Dermis microvascular lymphatic vessel endothelial cell (primary cell): ENCODE measurements at places on chromosomes 1 and 21.

DNA sequence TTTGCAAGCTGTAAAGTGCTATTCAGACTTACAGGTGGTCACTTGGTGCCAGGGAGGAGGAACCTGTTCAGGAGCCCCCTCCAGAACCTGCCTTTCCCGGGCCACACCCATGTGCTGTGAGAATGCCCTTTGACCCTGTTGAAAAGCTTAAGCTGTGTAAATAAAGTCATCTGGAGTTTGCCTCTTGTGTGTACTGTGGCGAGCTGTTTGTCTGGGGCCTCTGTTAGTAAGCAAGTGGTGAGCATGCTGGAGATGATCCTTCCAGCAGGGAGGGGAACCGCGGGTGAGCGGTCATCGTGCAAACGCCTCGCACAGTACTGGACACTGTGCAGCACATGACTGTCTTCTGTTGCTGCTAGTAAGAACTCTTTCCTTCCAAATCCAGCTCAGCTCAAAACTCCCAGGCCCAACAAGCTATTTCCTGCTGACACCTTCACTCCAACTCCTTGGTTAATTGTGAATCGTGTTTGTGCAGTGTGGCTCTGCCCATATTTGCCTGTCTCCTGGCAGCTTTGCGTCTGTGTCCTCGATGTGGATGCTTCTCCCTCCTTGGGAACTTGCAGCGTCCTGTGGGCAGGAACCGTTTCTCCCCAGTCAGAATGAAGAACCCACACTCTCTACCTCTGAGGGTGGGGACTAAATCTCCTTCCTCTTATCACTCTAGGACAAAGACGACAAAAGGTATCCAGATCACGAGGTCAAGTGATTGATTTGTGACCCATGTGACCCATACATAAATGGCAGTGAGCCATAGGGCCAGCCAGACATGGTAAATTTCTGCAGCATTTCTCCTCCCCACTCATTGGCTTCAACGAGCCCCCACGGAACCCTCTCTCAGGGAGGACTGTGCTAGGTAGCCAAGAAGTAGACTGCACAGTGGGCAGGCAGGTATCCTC is 13.9 kb upstream of the BTG2 start:
- DNase-seq, result no peak

- peak; percentile 39 for DNase-seq
Observed at GRCh38 chr1:78333502-78333901, 157.3 kb upstream of the PTGFR start.

- DNase-seq, result no peak
Observed at GRCh38 chr1:53737648-53738204, 1.2 kb downstream of the GLIS1 start.

DNA sequence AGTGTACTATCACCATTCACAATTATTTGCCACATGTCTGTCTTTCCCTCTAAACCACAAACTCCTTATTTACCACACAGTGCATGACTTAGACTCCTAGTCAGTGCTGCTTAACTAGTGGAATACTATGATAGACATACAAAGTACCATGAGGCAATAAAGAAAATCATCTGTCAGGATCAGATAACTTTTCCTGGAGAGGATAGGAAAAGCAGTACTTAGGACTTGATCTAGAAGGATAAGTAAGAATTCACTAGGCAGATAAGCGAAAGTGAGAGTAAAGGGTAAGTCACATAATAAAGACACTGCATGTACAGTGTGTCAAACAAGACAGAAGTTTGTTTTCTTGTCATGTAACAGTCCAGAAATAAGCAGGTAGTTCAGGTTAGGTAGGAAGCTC is 21.2 kb upstream of the TSPAN1 start:
- no peak for DNase-seq

DNA sequence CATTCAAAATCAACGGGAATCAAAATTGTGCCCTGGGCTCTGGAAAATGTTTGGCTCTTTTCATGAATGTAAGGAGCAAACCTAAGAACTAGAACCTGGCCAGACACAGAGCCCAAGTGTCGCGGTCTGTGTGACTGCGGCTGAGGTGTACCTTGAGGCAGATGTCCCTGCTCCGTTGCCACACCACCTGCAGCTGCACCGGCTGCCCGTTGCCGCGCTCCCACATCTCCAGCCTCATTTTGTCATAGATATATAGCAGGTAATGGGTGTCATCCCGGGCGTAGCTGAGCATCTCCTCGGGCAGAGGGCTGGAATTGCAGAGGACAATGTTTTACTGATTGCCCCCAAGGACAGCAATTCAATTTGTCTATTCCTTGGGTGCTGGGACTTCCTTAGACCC is 18.7 kb downstream of the EXOSC10 start:
- DNase-seq, result no peak

DNA sequence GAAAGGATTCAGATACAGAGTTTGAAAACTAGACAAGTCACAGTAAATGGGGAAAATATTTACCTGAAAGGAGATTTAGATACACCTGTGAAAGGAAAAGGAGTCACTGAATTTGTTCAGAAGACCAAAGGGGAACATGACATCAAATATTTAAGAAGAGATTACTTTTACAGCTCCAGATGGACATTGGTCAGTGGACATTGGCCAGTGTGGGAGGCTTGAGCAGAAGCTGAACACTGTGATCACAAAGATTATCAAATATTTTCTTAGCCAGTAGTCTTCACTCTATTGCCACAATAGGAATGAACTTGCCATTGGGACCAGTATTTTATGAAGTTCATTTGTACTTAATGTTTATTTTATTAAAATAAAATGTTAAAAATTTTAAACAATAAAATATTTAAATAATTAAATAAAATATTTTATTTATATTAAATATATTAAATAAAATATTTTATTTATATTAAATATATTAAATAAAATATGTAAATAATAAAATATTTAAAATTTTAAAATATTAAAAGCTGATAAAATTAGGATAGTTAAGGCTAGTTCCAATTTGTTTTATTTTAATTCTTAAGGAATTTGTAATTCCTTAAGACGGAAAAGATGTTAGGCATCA is 94.3 kb downstream of the CCDC30 start:
- DNase-seq, result no peak

GRCh38 chr1:1309251-1310108 is 1.1 kb downstream of the PUSL1 start:
- no peak for DNase-seq

- no peak for DNase-seq
Observed at GRCh38 chr1:119147661-119148090, 7.2 kb upstream of the WARS2 start.

- no peak for DNase-seq
Observed at GRCh38 chr1:198360208-198360729, 180.2 kb downstream of the ATP6V1G3 start.

DNA sequence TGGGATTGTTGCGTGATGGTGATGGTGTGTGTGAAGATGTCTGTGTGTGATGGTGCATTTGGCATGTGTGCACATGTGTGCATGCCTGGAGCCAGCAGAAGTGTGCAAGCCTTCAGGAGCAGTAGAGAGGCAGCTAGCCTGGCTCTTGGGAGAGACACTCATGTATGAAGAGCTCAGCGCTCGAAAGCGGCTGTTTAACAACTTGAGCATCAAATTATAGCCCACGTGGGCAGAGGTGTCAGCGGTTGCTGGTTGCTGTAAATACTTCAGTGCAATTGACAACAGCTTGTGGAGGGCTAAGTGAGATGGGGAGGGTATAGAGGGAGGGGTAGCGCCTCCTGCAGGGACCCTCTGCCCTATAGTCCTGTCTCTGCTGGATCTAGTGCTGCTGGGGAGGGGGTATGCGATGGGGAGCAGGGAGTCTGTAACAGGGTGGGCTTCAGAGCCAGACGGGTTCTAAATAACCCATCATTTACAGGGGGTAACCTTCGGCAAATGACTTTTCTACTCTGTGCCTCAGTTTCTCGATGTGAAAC is 21.5 kb downstream of the FOXD2 start:
- no peak for DNase-seq
